NCI-H2029 treated with DMSO at 0.1 percent for 48 hours (cell line): ENCODE measurements at places on chromosomes 1 and 21.

DNA sequence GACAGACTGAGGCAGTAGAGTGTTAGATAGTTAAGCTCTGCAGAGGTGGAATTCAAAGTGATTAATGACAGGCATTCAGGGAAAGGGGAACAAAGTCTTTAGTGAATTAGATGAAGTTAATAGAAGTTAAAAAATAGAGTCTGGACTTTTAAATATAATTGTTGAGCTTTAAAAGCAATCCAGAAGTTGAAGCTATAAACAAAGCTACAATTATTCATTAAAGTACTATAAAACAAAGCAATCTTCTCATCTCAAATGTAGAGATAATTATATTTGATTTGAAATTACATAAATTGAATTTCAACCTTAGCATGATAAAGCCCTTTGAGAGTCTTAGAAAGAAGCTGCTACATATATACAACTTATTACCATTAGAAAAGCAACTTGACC lies 710.6 kb downstream of the MRPL39 start:
- no peak for DNase-seq

GRCh38 chr21:42669041-42669440 lies 15.6 kb downstream of the PDE9A start:
- peak; percentile 25 for DNase-seq

DNA sequence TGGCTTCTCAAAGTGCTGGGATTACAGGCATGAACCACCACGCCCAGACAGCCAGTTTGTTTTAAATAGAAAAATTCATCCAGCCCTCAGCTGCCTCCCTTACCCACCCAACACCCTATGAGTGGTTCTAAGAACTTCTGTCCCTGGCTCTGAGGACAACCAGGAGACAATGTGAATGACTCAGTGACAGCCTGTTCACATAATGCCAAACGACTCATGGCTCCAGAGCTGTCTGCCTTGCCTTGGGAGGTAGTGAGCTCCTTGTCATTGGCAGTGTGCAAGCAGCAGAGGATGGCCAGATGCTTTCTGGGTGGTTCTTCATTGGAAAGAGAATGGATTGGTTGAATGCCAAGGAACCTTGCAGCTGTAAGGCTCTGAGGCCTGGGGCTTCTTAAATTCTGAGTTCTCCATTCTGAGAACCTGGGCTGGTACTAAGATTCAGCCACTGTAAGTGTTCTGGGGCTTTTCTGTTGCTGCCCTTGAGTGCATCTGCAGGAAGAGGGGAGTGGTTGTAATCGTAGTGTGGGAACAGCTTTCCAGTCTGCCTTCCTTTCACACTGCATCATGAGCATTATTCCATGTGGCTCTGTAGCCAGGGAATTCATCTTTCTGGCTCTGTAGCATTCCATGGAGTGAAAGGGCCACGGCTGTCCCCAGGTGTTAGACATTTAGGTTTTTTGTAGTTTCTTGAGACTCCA lies 5.8 kb downstream of the SERINC2 start:
- DNase-seq: no peak

- DNase-seq: no peak
Measured at GRCh38 chr1:181251713-181252075, 163.2 kb downstream of the IER5 start.

- DNase-seq: no peak
Measured at GRCh38 chr1:24336075-24336474, 16.9 kb downstream of the GRHL3 start.

- no peak for DNase-seq
Measured at GRCh38 chr1:62509028-62509427, 72.2 kb downstream of the USP1 start.

- DNase-seq: no peak
Measured at GRCh38 chr1:54161495-54162168, 8.8 kb upstream of the CDCP2 start.

GRCh38 chr1:32828341-32828740 lies 10.9 kb downstream of the S100PBP start:
- DNase-seq: no peak

DNA sequence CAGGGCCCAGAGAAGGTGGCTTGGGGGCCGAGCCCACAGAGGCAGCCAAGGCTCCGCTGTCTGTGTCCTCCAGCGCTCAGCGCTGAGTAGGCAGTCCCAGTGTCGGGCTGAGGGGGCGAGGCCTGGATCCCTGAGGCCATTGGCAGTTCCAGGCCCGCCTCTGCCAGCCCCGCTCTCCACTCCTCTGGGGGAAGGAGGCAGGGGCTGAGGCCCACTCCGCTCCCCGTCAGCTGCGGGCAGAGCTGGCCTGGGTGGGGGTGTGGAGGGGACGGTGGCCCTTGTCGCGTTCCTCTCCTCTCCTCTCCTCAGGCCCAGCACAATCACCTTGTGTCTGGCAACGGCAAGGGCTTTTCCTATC lies 132.8 kb downstream of the CASZ1 start:
- no peak for DNase-seq

- no peak for DNase-seq
Measured at GRCh38 chr1:175678471-175678870, 64.9 kb downstream of the TNR start.

GRCh38 chr1:204834336-204834735 lies 36.3 kb upstream of the NFASC start:
- DNase-seq: no peak

GRCh38 chr1:245155272-245156040 lies 671 bp downstream of the KIF26B start:
- peak; percentile 60 for DNase-seq

DNA sequence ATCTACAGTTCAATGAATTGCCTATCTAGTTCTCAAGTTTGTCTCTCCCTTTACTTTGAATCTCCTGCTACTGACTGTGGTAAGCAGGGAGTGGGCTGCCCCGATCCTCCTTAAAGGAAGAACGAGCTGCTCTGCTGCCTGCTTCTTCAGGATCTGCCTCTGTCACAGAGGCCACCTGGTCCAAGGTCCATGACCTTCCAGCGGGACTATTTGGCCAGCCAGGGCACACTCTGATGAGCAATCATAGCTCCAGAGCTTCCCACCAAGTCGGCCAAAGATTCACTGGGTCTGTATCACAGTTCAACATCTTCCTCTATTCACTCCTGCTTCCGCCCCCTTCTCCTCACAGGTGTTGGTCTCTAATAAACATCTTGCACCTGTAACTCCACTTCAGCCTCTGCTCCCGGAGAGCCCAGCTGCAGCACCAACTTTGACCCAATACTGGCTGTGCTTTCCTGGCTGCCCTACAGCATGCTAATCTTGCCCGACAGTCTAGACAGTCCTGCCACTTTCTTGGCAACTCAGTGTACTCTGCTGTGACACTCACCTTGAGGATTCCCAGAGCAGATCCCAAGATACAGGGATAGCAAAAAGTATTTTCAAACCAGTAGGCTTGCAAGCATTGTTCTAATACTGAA lies 16.9 kb upstream of the MAP10 start:
- no peak for DNase-seq

- no peak for DNase-seq
Measured at GRCh38 chr1:53063744-53064515, 1.9 kb downstream of the PODN start.

DNA sequence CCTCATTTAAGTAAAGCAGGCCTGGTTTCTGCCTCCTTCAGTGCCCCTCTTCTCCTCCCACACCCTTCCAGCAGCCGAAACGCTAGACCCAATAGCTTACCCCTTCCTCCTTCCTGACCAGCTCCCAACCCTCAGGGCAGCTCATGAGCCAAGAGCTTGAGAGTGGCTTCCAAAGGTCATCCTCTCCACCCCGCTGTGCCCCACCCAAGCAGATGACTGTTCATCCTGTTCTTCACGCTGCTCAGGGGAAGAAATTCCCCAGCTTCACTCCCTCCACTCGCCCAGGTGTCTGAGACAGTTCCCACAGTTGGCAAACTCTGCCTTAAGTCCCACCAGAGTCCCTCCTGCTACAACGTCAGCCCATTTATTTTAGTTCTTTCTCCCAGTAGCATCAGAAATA lies 23.4 kb downstream of the ARHGEF19 start:
- no peak for DNase-seq

GRCh38 chr1:54355931-54356679 lies 50.1 kb downstream of the SSBP3 start:
- DNase-seq: no peak

DNA sequence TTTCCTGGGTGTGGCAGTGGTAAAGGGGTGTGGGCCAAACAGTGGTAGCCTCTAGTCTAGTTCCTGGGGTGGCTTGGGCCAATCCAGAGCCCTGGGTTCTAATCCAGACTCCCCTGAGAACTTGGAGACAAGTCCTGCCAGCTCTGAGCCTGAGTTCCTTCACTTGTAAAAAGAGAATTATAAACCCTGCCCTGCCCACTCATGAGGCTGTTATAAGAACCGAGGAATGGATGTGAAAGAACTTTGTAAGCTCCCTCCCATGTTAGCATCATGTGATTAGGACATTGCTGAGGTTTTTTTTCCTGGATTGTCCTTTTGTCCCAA lies 131.0 kb downstream of the RRAGC start:
- DNase-seq: no peak

GRCh38 chr1:107264561-107264960 lies 123.7 kb downstream of the NTNG1 start:
- no peak for DNase-seq

GRCh38 chr1:10761503-10762152 lies 34.8 kb downstream of the CASZ1 start:
- DNase-seq: no peak

DNA sequence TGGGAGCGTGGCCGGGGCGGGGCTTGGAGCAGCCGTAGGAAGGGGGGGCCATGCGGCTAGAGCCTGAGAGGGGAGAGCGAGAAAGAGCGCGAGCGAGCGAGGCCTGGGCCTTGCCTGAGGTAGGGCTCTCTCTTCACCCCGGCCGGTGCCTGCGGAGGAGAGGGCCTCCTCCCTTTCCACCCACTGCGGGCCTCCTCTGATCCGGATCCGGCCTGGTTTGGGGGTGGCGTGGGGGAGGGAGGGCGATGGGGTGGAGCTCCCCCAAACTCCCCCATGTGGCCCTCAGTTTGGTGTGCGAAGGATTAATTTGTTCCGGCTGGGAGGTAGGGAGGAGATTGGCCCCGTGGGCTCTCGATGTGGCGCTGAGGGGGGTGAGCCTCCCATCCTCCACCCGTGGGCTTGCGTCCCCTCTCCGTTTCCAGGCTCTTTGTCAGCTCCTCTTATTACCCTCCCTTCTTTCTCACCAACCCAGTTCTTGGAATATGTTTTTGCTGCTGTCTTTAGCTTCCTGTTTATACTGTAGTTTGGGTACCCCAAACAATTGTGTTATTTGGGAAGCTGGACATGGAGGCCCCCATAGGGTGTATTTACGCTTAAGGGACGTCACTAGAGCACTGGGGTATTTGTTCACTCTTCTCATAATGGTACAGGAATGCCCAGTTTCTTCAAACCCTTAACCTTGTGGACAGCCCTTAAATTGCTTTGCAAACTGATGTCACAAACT lies 685 bp downstream of the UBAP2L start:
- DNase-seq: no peak

DNA sequence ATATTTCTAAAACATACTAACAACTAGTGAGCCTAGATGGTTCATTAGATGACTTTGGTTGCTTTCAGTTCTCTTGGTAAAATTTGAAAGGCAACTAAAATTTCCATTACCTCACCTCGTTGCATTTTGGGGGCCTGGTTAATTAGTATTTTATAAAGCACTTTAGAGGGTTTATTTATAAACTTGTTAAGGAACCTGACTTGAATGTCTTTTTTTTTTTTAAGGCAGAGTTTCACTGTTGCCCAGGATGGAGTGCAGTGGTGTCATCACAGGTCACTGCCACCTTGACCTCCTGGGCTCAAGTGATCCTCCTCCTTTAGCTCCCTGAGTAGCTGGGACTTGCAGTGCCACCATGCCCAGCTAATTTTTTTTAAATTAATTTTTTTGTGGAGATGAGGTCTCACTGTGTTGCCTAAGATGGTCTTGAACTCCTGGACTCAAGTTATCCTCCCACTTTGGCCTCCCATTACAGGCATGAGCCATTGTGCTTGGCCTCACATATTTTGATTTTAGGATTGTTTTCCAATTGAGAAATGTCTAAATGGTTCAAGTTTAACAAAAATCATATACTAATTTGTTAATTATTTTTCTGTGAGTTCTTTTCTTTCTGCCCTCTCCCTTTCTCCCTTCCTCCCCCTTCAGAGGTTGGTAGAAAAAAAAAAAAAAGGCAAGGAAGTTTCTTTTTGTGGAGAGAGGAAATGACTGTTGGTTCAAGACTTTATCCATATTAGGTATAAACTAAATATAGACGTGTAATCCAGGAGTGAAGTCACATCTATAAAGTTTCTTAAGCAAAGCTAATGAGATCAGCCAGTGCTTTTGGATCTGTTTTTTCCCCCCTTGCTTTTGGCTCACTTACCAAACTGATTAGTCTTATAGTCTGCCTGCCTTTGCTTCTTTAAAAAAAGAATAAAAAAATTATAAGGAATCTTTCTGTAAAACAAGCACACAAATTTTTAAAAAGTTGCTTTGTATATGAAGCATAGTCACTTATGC lies 24.7 kb downstream of the CLIC4 start:
- no peak for DNase-seq

DNA sequence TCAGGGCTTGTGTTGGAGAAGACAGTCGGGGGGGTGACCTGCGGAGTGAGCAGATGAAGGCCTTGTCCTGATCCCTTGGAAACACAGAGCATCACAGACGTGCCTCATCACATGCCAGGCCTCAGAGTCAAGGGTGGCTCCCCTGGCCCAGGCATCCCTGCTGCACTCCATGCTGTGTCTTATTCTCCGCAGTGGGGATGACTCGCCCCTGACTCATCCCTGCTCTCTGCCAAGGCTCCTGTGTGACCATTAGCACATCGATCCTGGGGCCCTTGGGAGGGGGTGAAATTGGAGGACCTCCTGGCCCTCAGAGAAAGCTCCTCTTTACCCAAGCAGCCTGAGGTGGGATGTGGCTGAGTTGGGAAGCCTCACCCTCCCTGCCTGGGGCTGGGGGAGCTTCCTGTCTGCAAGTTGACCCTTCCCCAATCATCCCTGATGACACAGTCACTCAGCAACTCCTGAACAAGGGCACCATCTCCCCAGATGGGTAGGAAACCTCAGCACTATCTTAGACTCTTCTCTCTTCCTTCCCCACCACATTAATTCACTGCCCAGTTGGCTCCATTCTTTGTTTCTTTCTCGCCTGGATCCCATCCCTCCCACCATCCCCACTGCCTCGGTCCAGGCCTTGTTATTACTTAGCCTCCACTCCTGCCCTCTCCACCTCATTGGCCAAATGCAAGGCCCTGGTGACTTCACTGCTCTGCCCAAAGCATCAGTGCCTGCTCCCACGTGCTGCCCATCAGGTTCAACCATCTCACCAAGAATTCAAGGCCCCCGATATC lies 74.6 kb downstream of the CAMK2N1 start:
- DNase-seq: no peak

DNA sequence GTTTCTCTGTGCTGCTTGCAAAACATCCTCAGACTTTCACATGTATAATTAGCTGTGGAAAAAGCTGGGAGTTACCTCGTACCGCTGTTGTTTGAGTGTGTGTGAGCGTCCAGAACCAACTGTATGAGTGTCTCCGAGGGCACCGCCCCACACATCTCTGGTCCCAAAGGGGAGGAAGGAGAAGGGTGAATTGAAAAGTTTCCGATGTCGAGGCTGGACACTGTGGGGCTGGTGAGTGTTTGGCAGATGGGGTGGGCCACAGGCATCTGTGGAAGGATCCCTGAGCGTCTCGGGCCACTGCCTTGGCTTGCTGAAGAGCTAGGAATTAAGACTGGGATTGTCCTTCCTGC lies 1.2 kb downstream of the ATP2B4 start:
- DNase-seq: no peak
